ENCODE measurements at places on chromosomes 13 and 19.

- DNase-seq = no peak
Measured at GRCh38 chr13:99629641-99630040, 128.4 kb downstream of the TM9SF2 start.

GRCh38 chr13:44398606-44399005 lies 25.0 kb downstream of the SERP2 start:
- DNase-seq = no peak

DNA sequence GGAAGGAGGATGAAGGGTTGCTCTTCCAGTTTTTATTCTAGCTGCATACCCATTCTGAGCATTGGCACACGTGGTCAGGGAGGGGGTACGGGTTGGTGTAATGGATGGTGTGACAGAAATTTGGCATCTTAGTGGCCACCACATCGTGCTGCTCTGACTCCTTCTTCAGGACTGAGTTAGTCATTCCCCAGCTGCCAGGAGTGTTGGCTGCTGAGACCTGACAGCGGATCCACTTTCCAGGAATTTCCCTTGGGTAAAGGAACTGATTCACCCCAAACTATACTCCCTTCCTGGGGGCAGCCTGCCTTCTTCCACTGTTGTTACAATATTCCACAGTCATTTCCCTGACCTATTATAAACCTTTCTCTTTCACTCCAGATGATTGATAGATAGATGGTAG lies 595.5 kb upstream of the KLHL1 start:
- no peak for DNase-seq

GRCh38 chr13:48234566-48235340 lies 1.7 kb downstream of the ITM2B start:
- no peak for DNase-seq

- DNase-seq = no peak
Measured at GRCh38 chr19:33736158-33736557, 60.5 kb upstream of the KCTD15 start.

GRCh38 chr13:36154567-36155291 lies 23.5 kb upstream of the DCLK1 start:
- DNase-seq = no peak

DNA sequence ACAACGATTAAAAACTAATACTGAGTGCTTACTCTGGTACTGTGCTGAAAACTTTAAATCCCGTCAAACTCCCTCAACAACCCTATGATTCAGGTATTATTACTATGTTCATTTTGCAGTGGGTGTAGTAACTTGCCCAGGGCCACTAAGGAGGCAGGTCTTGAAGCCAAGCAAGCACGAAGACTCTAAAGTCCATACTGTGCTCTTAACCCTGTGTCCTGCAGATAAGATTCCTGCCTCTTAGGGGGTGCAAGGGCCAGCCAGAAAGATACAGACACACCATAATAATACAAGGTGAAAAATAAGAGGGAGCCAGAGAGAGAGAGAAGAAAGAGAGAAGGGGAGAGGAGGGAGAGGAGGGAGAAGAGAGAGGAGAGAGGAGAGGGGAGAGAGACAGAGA lies 95.5 kb downstream of the CDADC1 start:
- no peak for DNase-seq

DNA sequence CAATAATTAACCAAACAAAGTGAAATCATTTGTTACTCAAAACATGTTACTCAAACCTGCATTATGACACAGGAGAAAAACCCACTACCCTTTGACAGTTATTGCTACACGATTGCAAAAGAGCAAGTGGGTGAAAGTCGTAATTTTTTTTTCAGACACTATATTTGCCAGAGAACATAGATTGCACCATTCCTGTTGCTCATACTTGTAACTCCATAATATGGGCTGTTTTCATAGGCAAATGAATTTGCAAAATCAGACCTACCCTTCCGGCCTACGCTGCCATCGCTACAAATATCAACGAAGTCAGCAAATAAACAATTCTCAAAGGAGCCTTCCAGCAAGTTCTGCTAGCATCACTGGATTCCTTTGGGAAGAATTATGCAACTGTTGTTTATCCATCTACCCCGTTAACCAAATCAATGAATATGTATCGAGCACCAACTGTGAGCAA lies 396.5 kb downstream of the IRS2 start:
- no peak for DNase-seq
